ENCODE measurements at places on chromosomes 11 and 22.

DNA sequence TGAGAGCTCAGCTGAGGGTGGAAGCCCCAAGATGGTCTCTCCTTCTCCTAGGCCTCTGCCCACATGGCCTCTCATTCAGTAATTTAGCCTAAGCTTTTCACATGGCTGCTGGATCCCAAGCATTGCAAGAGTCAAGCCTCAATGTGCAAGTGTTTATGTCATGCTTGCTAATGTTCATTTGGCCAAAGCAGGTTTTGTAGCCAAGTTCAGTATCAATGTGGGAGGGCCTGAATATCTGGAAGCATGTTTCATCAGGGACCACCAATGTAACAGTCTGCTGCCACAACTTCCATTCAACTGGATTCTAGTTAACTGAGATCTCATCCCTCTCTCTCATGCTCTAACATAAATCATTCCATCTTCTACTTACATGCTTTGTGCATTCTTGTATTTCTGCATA, 8.5 kb upstream of the SYTL2 start:
- no peak for DNase-seq

- no peak for DNase-seq
These were observed 1.6 kb downstream of the CRACR2B start for GRCh38 chr11:829176-829846.

- DNase-seq = no peak
These were observed 616.6 kb downstream of the TBC1D22A start for GRCh38 chr22:47379037-47379436.

DNA sequence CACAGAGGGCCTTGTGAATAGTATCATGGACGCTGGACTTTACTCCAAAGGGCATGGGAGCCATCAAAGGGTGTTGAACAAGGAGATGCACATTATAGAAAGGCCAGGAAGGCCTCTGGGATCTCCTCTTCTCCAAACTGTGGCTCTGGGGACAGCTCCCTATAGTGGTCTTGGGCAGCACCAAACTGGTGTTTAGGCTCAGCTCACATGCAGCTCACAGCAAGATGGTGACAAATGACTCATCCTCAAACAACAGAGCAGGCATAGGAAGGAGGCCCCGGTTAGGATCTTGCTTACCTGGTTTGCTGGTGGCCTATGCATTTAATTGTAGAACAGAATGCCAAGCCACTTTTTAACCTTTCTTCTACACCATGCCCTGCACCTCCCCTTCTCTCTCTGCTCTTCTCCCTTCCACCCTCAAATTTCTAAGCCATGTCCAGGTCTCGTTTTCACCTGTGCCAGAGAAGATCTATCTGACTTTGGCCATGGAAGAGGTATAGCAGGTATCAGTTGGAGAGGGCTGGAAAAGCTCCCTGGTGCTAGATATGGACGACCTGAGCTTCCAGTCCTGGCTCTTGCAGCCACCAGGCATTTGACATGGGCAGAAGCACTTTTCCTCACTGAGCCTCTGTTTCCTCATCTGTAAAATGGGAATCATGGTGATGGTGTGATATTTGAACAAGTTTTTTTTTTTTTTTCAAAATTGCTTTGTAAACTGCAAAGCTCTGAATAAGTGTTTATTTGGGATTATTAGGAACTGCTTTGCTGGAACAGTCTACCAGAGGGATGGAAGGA, 14.4 kb upstream of the EHF start:
- DNase-seq = peak; percentile 12

DNA sequence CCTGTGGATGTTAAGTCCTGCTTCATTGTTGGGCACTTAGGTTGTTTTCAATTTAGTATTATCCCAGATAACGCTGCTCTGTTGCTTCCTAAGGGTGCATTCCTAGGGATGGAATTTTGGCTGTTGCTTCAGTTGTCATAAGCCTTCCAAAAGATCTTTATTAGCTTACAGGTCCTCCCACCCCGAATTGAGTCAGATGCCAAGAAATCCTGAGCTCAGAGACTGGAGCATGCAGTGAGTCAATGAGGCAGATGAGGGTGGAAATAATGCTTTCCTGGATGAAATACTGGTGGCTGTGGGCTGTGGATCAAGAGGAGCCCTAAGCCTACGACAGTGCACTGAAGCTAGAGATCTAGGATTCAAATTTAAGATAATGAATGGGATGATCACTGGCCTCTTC, 10.7 kb upstream of the IL18BP start:
- no peak for DNase-seq

DNA sequence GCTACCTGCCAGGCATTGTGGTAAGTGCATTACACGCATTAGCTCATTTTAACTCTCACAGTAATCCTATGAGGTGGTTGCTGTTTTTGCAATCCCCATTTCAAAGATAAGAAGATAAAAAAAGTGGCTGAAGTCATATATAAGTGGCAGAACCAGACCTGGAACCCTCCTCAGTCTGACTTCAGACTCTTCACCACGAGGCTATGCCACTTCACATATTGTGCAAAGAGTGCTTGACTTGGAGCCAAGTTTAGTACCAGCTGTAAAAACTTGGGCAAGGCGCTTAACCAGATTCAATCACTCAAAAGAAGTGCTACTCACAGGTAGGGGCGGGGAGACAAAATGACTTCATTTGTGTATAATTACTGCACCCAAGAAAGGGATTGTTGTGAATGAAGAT, 15.3 kb downstream of the BPIFC start:
- no peak for DNase-seq

- no peak for DNase-seq
These were observed 48.2 kb downstream of the LRFN4 start for GRCh38 chr11:66904981-66905521.

DNA sequence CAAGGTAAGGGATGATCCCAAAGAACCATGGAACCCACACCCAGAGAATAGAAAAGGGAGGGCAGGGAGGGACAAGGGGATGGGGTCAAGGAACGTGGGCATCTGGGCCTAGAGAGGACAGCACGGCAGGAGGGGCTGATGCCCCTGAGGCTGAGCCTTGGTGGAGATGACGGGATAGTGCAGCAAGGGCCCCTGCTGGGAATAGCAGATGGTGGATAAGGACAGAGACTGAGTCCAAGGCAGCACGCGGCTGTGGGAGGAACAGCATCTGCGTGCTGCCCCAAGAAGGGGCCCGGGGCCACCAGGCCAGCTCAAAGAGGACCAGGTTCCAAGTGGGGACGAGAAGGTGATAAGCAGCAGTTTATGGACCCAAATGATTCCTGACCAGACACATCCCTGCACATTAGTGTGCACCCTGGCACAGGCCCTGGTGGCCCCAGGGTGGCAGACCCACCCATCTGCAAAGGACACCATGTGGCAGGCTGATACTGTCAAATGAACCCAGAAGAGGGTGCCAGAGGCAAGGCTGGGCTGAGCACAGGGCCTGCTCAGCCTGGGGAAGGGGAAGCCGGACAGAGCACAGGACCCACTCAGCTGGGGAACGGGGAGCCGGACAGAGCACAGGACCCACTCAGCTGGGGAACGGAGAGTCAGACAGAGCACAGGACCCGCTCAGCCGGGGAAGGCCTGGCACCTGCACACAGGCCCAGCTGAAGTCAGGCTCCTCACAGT, 12.8 kb upstream of the TESMIN start:
- no peak for DNase-seq

DNA sequence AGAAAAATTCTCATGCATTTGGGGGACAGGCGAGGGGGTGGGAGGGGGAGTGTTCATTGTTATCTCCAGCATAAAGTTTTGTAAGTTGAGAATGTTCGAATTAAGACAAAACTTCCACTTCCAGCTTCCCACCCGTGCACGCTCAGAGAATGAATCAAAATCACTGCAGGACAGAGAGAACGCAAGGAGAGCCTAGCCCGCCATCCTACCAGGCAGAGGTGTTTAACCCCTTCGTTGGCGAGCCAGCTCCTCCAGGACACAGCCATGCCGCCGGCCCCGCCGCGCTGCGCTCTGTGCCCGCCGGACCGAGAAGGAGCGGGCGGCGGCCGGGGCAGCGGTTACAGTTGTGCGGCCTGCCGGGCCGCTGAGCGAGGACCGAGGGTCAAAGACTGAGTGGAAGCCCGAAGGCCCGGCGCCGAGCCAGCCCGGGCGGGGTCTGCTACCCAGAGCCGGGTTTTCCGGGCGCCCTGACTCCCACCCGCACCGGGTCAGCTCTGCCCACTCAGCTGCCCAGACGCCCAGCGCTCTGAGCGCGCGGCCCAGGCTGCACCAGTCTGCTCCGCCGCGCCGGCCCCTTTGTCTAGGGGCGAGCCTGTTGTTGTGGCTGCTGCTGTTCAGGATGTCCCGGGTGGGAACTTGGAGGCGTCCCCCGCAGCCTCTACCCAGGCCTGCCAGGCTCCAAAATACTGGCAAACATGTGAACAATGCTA, at the start of gene NOX4:
TSS of gene NOX4 (minus strand) at position 395 of the 710 bp plus-strand sequence. CDS start at position 266, 129 bp downstream.
- no peak for DNase-seq

- no peak for DNase-seq
These were observed 73.3 kb downstream of the NFAM1 start for GRCh38 chr22:42358643-42359558.

DNA sequence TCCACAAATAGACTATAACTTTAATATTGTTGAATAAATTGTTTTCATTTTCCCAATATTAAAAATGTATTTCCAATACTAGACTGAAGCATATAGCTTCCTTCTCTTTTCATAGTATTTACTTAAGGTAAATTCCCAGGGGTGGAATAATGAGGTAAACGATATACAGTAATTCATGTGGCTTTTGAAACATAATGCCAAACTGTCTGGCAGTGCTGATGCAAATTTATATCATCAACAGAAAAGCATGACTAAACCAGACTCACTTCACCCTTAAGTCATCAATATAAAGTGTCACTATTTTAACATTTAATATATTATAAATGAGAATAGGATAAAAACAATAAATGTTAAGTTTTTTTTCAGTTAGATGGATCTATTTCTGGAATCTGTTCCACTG, 13.6 kb downstream of the C2CD3 start:
- DNase-seq = no peak

DNA sequence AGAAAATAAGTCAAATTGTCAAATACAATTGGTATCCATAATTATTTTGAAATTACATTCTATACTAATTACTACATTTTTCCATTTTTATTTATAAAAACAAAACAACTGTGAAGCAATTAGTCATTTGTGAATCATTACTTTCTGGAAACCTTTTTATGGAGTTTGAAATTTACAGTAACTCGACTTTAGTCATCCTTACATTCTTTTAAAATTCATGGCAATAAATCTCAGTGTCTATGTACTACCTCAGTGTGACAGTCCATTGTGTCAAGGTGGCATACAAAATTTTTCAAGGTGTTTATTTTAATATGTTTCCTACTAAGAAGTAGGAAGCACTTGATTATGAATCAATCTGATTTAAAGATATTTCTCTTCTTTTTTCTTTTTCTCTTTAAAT, 1949.4 kb upstream of the RAG2 start:
- DNase-seq = no peak

DNA sequence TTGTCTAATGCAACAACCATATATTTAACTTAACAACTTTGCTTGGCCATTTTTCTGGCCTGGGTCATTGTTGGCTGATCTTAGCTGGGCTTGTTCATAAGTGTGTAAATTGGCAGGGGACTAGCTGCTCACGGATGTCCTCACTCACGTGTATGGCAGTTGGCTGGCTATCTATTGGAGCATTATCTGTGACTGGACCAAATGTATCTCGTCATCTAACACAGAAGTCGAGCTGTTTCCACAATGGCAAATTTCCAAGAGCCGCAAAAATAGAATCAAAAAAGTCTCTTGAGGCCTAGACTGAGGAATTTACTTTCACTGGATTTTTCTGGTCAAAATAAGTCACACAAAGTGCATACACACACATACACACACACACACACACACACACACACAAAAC, 893.3 kb downstream of the FAM181B start:
- DNase-seq = no peak

Data from activated CD4-positive, alpha-beta T cell treated with anti-CD3 and anti-CD28 coated beads, Interleukin-10, Interleukin-2, amounts not matched to agents 100 ng/mL and 50 ng/mL, durations not matched to agents 16 hours and 8 hours (primary cell).